EH (cell line): ENCODE measurements at places on chromosomes 3 and 15.

DNA sequence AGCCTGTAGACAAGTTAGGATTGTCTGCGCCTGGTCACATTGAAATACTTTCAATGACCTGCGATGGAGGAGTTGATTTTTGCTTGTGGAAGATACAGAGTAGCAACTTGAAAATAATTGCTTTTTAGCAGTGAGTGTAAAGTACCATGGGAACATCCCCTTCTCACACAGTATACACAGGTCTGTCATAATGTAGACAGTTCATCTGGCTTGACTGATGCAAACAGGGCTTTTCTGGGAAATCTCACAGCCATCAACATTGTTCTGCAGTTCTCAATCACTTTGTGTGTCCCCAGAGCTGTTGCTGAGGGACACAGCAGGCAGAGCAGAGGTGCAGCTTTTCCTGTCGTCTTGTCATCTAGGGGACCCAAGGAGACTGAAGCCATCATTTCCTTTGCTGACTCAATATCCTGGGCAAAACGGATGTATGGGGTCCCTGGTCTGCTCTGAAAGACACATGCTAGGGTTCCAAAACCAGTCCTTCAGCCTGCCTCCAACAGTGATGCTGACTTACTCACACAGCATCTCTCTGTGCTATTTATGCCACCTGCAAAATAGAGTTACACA, 5.3 kb upstream of the REC114 start:
- no peak for DNase-seq

DNA sequence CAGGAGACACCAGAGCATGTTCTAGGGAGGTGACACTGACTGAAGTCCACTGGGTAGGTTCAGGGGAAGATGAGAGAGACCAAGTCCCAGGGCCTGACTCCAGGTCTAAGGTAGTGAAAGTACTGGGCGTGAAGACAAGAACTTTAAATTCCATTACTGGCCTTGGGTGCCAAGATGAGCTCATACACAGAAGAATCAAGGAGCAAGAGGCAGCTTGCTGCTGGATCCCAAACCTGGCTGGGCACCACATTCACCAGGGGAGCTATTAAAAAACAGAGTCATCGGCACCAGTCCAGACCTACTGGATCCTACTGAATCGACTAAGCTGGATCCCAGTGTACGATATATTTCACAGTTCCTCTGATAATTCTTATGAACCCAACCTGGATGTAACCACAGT, 42.1 kb upstream of the ATG7 start:
- no peak for DNase-seq

GRCh38 chr3:5553203-5553602, 365.7 kb downstream of the EDEM1 start:
- DNase-seq, result no peak

DNA sequence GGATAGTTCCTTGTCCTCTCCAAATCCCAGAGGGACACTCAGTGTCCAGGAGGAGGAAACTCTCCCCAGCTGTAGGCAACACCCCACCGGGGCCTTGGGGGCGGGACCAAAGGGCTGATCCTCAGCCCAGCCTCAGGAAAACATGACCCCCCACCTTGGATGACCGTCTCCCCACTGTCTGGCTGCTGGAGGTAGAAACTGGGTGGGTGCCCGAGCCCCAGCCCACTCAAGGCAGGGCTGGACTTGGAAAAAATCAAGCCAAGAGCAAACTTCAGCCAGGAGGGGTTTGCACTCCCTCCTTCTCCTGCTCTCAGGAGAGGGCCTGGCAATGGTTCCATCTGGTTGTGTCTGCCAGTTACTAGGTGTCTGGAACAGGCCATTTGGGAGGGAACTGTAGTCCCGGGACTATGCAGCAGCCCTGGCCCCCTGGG, 3.6 kb upstream of the RASL12 start:
- no peak for DNase-seq

GRCh38 chr3:81152156-81152555, 609.3 kb downstream of the GBE1 start:
- DNase-seq, result no peak

DNA sequence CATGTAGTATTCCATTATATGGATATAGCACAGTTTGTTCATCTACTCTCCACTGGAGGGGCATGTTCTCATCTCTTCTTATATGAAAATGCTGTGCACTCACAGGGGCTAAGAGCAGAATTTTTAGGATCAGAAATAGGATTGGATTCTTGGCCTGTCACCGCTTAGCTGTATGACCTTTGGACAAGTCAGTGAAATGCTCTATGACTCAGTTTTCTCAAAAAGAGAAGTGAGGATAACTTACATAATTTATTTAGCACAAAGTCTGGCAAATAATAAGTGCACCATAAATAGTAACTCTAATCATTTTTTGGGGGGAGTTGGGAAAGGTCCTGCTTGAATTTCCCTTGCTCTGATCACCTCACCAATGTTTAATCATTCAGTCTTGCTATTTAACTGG, 103.7 kb upstream of the LRIG1 start:
- DNase-seq, result no peak

- DNase-seq, result no peak
Measured at GRCh38 chr3:150030841-150031240, 60.1 kb upstream of the PFN2 start.
